Adrenal gland (tissue), 19 donors: ENCODE measurements at places on chromosomes 11 and 22.

DNA sequence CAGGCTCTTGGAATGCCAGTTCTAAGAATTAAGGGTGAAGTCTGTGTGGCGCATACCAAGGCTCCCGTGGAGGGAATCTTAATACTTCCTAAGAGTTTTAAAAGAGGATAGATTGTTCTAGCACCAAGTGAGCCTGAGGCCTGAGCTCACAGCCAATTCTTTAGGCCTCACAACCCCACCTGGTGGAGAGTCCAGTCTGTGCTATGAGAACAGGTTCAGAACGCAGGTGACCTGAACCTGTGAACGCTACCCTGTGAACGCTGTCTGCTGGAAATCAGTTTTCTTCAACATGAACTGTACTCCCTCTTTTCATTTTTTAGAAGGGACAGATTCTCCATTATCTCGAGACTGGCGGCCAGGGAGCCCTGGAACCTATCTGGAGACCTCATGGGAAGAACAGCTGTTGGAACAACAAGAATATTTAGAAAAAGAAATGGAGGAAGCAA, 43.2 kb upstream of the DLAT start:
- peak; percentile 89 for DNase-seq

GRCh38 chr11:11770296-11770695, 71.5 kb upstream of the USP47 start:
- DNase-seq = no peak

GRCh38 chr11:74327076-74327475, 15.6 kb upstream of the P4HA3 start:
- DNase-seq = no peak

DNA sequence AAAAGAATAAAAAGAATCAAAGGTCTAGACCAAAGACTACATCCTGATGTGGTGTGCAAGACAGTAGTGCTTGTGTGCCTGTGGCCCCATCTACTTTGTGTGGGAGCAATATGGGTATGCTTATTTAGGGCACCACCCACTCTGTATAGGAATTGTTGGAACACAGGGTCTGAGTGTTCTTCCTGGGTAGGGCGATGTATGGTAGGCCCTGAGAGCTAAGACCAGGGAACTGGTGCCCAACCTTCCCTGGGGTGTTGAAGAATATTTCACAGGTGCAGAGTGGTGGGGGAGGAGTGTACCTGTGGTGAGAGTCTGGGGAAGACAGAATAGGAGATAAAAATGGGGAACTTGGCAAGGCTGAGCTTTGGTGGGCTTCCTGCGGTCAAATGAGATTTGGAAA, 41.9 kb downstream of the MICAL2 start:
- no peak for DNase-seq

DNA sequence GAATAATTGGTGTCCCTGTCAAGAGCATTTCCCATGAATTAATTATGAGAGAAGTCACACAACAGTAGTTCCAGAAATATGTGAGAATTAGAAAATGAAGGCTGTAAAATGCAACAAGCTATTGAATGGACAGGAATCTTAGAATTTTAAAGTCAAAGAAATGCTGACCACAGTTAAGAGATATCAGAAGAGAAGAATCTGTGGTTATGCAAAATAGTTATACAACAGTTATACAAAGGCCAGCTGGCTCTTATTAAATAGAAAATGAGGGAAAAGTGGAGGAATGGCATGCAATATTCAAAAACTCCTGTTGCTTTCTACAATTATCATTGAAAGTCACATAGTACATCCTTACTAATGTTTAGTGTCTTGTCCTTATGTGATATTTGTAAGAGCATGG, 27.4 kb downstream of the CASP12 start:
- no peak for DNase-seq

- peak; percentile 79 for DNase-seq
Measured at GRCh38 chr11:72038491-72038890, 39.8 kb downstream of the IL18BP start.
